Skin of body (tissue), 3 donors: ENCODE measurements at places on chromosomes 12 and 14. TPM values are rescaled to one million over a fixed set of nuclear protein-coding genes. Genes with fewer than 3 reads are reported as not detected.

The CCDC177 gene
- total RNA-seq, result not detected

The KHNYN gene
- 38.8 TPM for total RNA-seq

DNA sequence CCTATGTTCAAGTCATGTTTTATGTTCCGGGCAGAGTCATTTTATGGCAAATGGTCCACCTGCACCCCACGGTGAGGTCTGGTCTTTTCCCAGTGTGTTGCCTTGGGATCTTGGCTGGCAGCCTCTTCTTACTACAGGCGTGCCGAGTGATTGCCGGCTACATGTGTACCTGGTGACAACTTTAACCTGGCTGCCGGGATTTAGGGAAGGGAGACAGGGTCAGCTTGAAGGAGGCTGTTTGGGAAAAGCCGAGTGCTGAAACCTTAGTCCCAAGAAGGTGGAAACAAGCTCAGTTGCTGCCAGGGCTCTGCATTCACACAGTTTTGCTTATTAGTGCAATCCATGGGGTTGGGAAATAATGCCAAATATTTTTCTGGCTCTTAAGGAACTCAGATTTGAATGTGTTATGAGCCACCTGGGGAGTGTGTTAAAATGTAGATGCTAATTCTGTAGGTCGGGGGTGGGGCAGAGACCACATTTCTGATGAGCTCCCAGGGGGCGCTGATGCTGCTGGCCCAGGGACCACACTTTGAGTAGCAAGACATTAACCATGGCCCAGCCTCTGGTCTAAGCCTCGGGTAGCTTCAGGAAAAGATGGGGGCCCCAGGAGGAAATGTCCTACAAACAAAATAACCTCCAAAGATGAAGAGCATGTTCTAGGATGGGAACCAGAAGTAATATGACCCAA lies 179.6 kb downstream of the TBX5 start:
- no peak for DNase-seq

DNA sequence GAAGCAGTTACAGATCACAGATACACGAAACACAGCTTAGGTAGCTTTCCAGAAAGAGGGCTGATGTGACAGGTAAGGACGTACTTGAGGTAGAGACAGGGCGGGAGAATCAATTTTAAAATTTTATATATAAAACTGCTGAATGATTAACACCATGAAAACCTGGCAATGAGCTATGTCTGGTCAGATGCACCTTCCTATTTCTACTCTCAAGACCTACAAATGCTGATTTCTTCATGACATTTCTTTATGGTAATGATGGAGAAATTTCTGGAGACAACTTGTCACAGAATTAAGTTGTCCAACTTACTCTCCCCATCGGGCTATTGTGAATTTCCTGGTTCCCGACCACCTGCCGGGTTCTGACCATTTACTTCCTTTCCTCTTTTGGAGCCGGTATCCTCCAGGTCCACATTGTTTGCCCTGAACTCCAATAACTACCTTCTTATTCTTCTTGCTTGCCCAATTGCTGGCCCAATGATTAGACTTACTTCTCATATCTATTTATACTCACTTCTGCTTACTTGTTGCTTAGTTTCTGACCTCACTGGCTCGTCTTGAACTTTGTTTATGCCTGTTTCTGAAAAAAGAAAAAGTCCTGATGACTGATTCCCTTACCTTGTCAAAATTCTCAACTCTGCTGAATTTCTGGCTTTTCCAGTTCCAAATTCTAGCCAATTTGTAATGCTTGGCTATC lies 12.8 kb upstream of the ATP2B1 start:
- DNase-seq, result no peak

GRCh38 chr12:107635139-107635538 lies 50.5 kb upstream of the PWP1 start:
- no peak for DNase-seq
